Occipital lobe (tissue), 3 donors: ENCODE measurements at places on chromosomes 7 and 10.

GRCh38 chr10:128914681-128915080 is 552.4 kb upstream of the MGMT start:
- DNase-seq, result no peak

DNA sequence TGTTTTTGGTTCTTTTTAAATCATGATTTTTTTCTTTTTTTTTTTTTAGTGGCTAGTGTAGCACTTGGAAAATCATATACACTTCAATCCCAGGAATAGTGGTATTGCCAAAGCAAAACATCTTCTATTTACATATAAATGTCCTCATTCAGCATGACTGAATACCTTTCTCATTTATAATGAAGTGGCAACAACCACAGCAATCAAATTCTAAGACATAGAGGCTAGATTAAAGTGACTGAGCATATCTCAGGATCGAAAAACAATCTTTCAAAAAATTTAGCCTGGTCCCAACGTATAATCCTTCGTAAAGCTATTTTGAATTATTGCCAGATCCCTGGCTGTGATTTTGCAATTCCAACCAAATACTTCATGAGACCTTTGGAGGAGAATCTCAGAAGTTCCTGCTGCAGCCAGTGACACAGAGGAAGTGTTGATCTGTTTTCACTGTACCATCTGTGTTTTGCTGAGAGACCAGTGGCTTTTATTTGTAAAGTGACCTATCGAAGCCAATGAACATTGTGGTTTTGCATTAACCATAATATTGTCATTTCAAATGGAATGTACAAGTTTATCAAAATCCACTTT is 29.8 kb upstream of the SP8 start:
- no peak for DNase-seq

DNA sequence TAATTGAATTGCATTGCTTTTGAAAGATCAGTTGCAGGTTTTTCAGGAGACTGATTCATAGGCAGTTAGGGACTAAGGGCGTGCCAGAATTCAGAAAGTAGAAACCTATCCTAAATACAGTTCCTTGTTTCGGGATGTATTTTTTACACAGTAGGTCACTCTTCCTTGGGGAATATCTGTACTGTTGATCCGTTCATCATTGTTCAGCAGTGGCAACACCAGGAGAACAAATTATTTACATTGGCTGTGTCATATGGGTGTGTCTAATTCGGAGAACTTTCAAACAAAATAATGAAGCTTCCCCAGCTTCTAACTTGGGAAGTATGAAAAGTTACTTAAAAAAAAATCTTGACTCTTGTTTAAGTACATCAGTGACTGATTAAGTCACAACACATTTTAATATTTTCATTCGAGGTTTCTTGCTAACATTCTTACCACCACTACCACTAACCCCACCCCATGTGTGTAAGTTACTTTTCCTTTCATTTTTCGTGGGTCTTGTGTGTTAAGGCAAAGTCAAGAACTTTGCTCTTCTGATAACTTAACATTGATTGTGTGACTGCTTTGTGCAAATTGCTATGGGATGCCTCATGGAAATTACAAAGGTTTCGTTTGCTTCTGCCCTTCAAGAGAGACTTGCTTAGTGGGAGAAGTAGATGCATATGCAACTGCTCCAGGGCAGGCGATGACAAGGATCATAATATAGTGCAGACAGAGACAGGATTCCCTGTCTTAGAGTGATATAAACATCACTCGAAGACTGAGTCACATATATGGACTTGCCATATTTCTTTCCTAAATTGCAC is 43.8 kb upstream of the RPA3 start:
- no peak for DNase-seq

DNA sequence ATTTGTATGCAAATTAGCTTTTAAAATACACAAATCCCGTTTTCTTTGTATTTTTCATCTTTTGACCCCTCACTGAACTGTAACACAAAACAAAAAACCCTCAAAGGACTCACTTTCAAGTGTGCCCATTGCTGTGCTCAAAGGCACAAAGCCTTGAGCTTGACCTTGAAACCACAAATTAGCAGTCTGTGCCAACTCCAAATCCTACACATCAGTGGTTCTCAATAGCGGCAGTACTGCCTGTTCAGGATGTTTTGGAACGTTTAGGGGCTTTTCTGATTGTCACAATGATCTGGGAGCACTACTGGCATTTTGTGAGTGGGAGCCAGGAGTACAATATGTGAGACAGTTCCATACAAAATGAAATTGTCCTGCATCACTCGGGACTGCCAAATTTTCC is 55.5 kb downstream of the KDM7A start:
- DNase-seq, result no peak

- DNase-seq, result no peak
These were observed 433.9 kb downstream of the GLRX3 start for GRCh38 chr10:130570074-130570473.

DNA sequence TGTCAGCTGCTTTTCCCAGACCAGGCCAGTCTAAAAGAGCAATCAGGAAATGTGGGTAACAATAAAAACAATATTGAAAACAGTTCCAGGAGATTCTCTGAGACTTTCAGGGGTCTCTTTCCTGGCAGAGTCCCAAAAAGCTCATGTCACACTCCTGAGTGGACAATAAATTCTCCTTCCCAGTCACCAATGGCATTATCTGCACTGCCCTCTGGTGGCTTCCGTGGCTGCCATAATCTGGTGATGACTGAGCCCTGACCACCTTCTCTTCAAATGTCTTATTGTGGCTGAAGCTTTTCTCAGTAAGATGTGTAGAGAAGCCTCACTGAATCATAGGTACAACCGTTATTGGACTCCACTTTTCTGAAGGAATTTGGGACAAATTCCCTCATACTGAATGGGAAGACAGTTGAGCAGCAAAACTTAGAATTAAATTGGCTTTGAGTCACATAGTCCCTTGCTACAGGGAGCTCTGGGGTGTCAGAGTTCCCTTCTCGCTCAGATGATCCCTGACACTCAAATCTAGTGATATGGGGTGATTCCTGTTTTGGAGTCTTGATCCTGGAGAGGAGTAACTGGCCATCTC is 24.4 kb upstream of the ASAH2 start:
- DNase-seq, result no peak

DNA sequence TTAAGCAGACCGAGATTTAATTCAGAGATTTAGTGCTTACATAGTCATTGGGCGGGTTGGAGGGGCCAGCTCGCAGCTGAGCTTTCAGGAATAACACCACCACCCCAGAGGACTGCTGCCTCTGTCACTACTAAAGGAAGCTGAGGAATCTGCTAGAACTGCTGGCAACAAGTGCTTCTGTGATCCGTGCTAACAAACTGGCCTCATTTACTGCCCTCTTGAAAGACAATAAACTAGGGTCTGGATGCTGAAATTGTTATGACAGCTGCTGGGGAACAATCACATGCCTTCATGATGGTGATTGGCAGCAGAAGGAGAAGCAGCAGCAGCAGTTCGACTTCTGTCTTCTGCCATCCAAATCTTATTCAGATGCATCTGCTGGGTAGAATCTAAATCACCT is 285.5 kb upstream of the TAC1 start:
- DNase-seq, result no peak

- no peak for DNase-seq
These were observed 109.0 kb downstream of the DLG5 start for GRCh38 chr10:77817541-77817940.

GRCh38 chr7:149787428-149788299 is 14.3 kb upstream of the ZNF467 start:
- DNase-seq, result no peak

GRCh38 chr10:82889728-82890127 is 1014.7 kb downstream of the NRG3 start:
- peak; percentile 31 for DNase-seq

GRCh38 chr7:6422095-6422494 is 25.7 kb downstream of the DAGLB start:
- DNase-seq, result no peak

GRCh38 chr7:48481235-48481634 is 310.0 kb downstream of the ABCA13 start:
- no peak for DNase-seq

- DNase-seq, result no peak
These were observed 26.5 kb upstream of the BET1 start for GRCh38 chr7:94030634-94031033.

DNA sequence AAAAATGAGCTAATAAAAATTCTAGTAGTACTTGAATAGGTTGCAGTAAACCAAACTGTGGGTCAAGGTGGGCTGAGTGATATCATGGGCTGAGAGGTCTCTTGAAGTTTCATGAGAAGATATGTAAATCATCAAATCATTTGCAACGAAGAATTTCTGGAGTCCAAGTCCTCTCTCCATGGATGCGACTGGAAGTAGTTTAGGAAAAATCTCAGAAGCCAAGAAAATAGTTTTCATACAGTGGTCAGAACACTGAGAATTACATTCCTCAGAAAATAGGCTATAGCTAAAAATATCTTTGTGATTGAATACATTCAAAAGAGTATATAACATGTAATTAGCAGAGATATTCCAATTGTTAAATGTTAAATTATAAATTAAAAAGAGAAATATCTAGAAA is 3.6 kb upstream of the IFIT1 start:
- DNase-seq, result no peak

GRCh38 chr7:94396037-94396431 is 1.3 kb downstream of the COL1A2 start:
- DNase-seq, result no peak

- DNase-seq, result no peak
These were observed 236.1 kb downstream of the PTPRN2 start for GRCh38 chr7:158351481-158351880.

DNA sequence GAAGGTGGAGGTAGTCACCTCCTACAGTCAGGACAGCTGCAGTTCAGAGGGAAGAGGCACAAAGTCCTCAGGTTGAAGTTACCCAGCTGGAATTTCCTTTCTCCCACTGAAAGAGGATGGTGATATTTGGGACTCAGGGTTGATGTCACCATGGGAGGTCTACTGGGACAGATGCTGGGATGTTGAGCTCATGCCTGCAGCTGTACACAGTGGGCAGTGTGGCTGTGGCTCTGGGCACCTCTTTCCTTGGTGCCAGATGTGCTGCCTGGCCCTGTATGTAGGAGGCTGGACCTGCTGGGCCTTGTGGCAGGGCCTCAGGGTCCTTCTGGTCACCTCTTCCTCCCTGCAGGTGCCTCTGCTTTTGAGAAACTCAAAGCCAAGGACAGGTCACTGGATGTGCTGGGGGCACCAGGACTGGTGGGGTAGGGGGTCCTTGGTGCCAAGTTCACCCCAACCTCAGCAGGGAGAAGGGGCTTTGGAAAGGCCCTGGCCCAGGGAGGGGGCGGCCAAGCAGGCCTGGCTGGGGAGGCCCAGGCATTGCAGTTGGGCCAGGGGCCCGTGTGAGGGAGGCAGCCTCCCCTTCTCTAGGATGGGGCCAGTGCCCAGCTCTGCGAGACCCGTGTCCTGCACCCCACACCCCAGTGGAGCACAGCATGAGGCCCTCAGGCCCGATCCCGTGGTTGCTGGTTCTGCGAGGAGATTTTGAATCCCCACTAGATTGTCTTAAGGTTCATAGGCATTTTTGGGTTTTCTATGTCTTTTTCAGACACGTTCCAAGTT is 103.1 kb downstream of the BMS1 start:
- no peak for DNase-seq

- DNase-seq, result no peak
These were observed 624 bp upstream of the CEP55 start for GRCh38 chr10:93495654-93496321.

DNA sequence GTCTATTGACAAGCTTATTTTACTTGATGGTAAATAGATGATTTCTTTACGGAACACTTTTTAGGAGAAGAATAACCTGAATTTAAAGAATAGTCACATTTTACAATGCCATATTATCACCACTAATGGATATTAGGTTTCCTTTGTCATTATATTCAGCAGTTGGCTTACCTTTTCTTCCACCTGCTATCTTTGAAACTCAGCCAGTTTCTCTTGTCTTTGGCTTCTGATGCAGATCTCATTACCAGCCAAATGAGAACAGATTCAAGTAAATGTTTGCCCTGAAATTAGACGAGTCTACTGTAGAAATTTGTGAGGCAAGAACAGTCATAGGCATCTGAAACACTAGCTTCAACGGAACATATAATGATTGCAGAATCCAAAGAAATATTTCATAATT is 85.5 kb upstream of the OIT3 start:
- DNase-seq, result no peak

DNA sequence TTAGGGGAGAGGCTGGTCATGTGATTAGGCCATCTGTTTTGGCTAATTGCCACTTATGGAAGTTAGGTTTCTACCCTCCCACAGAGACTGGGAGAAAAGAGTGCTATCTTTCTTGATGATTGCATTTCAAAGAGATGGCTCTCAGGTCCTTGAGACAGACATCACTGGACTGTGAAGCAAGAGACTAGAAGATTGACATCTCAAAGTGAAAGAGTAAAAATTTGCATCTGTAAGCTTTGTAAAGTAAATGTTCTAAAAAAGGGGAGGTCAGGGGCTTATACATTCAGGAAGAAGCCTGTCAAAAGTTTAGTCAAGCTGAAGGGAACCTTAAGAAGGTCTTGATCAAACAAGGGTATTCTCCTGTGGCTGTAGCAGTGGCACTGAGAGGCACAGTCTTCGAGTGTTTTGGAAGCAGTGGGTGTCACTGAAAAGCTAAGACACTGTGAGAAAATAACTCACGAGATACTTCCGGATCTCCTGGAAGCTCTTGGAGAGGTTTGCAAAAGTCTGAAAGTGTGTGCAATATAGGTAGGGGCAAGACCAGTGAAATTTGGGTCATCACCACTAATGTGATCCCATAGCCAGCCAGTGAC is 342.1 kb downstream of the PHF14 start:
- no peak for DNase-seq

DNA sequence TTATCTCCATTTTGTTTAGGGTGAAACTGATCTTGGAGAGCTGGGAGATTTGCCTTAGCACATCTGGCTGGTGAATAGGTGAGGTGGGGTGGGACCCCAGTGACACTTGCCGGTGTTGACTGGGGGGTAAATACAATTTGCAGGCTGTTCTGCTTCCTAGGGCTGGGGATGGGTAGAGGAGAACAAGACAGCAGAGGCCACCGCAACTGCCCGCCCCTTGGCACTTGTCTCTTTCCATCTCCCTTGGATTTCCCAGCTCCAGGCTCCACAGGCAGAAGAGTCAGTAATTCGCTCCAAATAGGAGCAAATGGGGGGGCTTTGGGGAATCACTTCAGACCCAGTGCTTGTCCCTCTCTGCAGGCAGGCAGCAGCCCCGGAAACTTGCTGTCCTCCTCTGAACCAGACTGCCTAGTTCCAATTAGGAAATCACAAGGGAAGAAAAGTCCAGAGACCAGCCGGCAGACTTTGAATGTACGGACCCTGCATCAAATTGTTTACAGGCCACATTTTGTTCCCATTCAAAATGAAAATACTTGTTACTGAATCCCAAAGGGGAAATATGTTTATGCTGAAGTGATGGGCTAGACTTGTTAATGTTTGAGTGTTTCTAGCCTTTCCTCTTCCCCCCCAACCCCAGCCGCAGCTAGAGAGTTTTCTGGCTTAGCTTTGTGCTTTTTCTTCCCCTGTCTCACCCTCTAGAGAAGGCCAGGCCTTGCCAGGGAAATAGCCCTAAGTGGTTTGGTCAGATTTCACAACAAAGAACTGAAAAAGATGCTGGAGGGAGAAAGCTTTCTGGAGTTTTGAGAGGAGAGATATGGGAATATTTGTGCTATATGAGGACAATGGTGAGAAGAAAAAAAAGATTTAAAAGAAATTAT is 10.0 kb upstream of the INPP5F start:
- no peak for DNase-seq
